Stimulated activated CD4-positive, alpha-beta T cell treated with anti-CD3 and anti-CD28 coated beads, Interleukin-1b, Interleukin-23, amount 100 ng/mL, for 1 hour (primary cell): ENCODE measurements at places on chromosomes 16 and 17.

- no peak for DNase-seq
Observed at GRCh38 chr17:11144358-11145233, 96.4 kb upstream of the SHISA6 start.

DNA sequence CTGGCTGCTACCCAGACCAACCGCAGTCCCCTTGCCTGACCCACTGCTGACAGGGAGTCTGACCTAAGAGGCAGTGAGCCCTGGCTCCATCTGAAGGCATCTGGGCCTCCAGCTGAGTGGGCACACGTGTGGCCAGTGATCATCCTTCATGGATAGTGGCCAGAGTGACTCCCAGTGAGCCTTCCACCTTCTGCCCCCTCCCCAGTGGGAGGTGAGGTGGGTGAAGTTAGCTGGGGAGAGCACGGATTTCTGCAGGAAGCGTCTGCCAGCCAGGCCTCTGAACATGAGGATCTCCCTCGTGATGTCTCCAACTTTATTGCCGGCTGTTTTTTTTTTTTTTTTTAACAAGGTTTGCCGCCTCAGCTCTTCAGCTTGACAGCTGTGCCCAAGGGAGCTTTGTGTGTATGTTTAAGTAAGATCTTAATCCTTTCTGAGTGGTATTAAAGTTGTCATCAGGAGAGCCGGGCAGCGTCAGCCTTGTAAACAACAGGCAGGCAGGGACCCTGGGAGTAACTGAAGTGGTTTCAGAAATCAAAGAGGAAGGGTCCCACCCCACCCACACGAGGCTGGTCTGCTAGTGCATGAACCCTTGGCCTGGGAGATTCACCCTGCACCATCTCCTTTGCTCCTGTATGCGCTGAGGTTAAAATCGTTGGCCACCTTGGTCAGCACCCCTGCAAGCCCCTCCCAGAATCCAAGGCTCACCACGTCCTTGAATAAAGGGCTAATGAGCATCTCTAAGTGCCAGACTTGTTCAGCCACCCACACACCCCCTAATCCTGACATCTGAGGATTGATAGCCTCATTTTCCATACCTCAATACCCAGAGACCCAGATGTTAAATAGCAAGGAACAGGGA lies 33.3 kb downstream of the RHBDL3 start:
- no peak for DNase-seq

DNA sequence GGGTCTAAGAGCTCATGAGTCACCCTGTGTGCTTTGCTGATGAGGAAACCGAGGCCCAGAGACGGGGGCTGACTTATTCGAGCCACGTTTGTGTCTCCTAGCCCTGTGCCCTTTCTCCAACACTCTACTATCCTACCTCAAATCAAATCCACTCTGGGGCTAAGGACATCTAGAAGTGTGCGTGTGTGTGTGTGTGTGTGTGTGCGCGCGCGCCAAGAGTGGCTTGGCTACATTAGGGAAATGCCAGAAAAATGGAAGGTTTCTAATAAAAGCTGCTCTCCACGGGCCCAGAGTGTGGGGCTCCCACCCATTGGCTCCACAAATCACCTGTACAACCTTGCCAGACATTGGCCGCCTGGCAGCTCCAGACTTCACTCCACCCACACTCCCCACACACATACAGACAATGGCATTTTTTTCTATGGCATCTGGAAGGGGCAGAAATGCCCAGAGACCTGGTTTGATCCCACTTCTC lies 30.3 kb upstream of the PHOSPHO1 start:
- DNase-seq = peak; percentile 15

- DNase-seq = no peak
Observed at GRCh38 chr17:67506966-67507365, 129.9 kb downstream of the PITPNC1 start.

GRCh38 chr17:79975498-79976134 lies 60.1 kb downstream of the TBC1D16 start:
- DNase-seq = no peak

DNA sequence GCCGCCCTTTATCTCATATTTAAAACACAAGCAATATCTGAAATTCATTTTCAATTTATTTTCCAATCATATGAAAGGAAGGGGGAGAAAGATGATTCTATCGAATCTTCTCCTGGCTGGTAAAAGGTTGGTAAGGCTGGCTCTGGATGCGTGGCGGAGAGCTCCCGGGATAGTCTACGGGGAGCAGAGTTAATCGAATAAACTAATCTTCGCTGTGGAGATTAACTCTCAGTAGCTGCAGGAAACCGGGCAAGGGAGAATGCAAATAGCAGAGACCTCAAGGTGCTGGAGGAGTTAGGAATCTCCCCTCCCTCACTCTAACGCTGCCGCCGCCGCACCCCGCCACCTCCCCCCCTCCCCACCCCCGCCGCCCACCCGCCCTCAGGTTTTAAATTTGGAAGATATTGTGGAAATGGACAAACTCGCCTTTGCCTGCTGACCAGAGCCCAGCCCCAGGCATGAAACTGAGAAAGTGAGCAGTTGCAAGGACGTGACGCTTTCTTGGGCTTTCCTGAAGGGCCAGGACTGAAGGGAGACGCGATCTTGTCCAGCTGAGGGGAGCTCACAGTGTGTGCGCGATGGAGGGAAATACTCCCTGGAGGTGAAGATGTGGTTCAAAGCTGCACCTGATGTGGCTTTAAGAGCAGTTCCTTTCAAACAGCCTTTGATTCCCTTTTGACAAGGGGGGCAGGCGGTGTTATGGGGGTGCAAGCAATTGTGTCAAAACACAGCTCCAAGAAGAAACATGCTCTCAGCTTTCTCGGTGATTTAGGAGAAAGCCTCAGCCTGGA lies 308.2 kb upstream of the IRX3 start:
- no peak for DNase-seq

- DNase-seq = no peak
Observed at GRCh38 chr16:48907906-48908634, 298.1 kb upstream of the N4BP1 start.

DNA sequence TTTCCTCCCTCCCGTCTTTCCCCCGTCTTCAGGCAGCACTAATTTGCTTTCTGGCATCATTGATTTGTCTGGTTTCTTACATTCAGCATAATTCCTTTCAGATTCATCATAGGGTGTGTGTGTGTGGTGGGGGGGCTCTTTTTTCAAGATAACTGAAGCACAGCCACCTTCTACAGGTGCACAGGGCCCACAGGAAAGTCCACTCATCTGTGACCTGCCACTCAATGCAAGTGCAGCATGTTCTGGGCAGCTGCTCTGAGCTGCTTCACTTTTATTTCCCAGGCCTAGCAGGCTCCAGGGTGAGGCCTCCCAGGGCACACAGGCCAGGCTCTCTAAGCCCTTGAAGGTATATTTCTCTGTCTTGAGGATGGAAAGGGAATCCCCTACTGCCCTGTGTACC lies 35.2 kb upstream of the MYH10 start:
- no peak for DNase-seq

GRCh38 chr17:33888455-33888854 lies 366.6 kb upstream of the CCL2 start:
- DNase-seq = no peak

DNA sequence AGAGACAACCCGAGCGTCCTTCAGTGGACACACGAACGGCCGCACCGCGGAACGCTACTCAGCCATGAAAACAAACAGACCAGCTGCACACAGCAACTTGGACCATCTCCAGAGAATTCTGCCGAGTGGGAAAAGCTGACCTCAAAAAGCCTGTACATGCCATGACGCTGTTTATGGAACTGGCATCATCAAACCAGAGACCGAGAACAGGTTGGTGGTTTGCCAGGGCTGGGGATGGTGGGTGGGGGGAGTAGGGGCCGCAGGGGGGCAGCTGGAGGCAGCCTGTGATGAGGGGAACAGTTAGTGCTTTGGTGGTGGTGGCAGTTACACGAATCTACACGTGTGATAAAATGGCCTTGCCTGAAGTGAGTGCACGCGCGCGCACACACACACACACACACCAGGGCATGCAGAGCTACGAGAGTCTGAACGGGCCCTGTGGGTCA lies 169.8 kb downstream of the LAT start:
- DNase-seq = no peak

DNA sequence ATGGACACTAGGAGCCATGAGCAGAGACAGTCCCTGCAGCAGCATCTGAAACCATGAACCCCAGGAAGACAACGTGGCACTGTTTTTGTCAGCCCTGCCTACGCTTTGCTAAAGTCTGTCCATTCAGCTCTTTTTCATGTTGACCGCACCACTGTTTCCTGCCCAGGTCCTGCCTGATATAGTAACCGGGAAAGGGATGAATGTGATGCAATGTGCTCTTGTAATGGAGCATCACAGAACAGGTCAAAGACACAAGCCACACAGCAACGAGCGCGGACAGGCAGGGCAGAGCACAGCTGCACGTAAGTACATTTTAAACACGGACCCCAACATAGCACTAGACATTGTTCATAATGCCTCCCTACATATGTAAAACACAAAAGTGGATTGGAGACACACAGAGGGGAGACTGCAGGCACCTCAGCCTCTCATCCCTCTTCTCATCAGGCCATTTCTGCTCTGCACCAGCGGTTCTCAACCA lies 16.9 kb upstream of the TNFRSF13B start:
- no peak for DNase-seq

GRCh38 chr17:33112763-33113162 lies 121.1 kb downstream of the SPACA3 start:
- no peak for DNase-seq

- DNase-seq = no peak
Observed at GRCh38 chr17:34675605-34676004, 96.2 kb downstream of the TMEM132E start.

- DNase-seq = no peak
Observed at GRCh38 chr17:956905-957304, 22.7 kb downstream of the NXN start.

- DNase-seq = no peak
Observed at GRCh38 chr17:55710410-55710809, 12.3 kb downstream of the TMEM100 start.

DNA sequence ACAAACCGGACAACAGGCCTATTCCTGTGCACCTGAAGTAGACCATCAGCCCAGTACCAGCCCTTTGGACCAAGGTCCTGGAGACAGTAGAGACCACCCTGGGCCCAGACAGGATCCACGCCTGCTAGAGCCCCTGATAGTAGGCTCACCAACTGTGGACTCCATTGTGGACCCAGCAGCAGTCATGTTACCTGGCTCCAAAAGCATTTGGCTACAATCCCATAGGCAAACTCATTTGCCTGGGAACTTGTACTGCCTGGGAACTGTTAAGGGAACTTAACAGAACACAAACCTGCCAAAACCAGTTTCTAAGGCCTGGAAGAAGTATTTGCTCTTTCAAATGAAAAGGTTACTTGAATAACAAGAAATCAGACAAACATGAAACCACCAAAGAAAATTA lies 10.0 kb upstream of the ACSM1 start:
- DNase-seq = no peak

DNA sequence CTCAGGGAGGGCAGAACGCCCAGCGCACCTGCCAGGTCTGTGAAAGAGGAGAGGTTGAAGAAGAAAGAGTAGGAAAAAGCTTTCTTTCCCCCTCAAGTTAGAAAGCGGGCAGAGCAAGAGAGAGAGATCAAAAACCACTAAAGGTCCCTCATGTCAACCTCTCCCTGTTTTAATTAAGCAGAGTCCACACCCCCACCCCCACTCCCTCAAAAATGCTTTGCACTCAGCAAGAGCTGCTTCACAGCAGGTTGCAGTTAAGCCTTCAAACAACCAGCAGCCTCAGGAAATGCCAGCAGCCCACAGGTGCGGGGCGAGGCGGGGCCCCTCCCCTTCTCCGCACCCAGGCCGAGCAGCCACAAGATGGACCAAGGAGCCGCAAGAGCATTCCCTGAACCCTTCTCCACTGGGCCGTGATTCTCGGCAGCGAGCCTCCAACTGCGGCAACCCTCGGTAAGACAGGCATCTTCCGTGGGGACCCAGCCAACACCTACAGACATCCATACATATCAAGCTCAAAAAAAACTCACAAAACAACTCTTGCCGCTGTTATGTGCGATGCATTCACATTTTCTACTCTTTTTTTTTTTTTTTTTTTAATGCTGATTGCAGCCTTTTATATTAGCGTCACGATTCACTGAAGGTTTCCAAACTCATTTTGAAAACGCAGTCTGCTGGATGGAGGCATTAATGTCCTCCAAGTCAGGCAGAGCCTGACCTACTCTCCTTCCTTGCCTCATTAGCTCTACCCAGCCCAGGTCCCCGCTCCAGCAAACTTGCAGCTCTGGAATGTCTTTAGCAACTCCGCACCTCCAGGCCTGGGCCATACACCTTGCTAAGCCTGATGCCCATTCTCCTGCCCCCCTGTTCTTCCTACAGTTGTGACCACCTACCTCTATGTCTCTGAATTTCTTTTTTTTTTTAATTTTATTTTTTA lies 66.1 kb downstream of the AXIN2 start:
- DNase-seq = no peak

DNA sequence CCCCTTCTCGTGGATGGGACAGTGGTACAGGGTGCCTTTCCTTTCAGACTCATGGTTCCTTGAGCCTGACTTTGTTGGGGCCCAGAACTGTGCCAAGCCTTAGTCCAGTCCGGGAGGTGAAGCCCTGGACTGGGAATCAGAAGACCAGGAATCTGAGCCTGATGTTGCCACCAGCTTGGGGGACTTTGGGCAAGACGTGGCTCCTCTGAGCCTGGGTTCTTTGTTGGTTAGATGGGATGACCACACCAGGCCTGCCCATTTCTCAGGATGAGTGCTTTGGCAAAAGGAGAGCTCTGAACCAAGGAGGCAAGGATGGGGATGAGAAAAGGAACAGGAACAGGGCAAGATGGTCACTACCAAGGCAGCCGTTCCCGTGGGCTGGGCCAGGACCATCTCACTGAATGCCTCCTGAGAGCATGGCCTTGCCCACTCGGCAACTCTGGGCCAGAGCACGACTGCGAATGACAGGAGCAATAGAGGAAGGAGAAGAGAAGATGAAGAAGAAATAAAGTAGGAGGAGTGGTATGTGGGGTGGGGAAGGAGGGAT lies 32.5 kb downstream of the PITPNM3 start:
- no peak for DNase-seq

DNA sequence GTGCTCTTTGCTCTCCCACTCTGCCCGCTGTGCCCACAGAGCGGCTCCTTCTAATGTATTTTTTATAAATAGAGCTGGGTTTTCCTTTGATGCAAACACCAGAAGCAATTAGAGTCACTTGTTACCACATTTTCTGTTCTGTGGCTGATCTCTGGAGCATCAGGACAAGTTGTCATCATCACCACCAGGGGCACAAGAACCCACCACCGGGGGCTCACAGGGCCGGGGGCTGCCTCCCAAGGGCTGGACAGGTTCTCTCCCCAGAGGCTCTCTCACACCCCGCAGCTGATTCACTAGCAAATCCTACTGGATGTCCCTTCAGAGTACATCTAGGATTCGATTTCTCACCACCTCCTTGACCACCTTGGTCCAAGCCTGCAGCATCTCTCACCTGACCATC lies 18.5 kb downstream of the C16orf82 start:
- DNase-seq = no peak

- DNase-seq = no peak
Observed at GRCh38 chr17:17073581-17074403, 31.5 kb downstream of the MPRIP start.
